Activated CD4-positive, alpha-beta T cell treated with anti-CD3 and anti-CD28 coated beads, Interleukin-2, amount 50 U/mL, for 4 hours (primary cell): ENCODE measurements at places on chromosomes 7 and 10.

DNA sequence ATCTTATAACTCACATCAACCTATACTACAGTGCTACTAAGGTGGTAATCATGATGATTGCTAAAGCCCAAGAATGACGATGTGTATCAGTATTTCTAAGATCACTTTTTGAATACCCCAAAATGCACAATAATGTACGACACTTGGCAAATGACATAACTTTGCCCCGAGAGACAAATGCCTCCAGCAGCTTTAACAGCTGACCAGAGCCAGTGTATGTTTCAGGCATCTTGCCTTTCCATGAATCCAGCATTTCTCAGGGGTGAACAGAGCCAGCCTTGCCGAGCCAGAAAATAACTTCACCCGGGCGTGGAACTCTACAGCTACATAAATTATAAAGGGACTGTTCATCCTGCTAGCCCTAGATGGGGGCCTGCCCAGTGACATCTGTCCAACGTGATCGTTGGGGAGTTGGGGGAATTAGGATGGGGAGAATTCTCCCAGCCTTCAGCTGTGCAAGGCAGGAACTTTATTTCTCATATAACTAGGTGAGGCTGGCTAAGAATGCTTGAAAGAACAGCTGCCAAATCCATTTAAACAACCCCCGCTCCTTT lies 1.8 kb downstream of the IGFBP3 start:
- no peak for DNase-seq

- DNase-seq: no peak
These were observed 209.1 kb downstream of the TRIL start for GRCh38 chr7:28748933-28749584.

DNA sequence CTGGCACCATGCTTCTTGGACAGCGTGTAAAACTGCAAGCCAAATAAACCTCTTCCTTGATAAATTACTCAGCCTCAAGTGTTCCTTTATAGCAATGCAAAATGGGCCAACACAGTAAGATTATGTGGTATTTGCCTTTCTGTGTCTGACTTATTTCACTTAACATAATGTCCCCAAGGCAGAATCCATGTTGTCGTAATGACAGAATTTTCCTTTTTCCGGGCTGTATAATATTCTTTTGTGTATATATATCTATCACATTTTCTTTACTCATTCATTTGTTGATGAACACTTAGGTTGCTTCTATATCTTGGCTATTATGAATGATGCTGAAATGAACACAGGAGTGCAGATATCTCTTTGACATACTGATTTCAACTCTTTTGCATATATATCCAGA lies 209.1 kb upstream of the PTER start:
- DNase-seq: no peak

DNA sequence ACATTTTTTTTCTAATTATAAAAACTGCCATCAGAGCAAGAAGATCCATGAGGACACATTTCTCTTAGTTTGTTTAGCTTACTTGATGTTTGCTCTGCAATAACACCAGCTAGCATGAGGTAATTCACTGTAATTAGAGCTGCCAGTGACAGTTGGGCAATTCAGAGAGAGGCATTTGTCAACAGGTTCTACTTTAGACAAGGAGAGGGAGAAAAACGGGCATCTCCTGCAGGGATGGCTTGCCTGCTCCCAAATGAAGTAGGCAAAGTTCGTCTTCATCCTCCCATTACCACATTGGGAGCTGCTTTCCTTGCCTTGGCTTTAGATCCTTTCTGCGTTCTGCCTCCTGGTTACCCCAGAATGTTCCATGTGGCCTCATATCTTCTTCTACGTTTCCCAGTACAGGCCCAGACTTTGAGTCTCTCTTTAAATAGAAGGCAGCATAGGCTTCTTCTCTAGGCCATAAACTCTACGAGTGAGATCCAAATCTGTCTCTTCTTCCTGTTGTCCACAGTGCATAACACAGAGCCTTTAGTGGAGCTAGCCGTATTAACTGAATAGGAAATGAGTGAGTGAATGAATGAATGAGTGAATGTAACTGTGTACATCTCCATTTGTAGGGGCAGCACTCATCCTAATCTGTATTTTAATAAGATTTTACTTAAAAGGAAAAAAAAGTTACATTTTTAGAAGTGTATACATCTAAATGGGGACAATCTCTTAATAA lies 21.2 kb downstream of the ASB15 start:
- DNase-seq: no peak

- no peak for DNase-seq
These were observed 500.5 kb upstream of the LRRN3 start for GRCh38 chr7:110590415-110590814.

- no peak for DNase-seq
These were observed 240.9 kb upstream of the IMMP2L start for GRCh38 chr7:111803015-111803758.

DNA sequence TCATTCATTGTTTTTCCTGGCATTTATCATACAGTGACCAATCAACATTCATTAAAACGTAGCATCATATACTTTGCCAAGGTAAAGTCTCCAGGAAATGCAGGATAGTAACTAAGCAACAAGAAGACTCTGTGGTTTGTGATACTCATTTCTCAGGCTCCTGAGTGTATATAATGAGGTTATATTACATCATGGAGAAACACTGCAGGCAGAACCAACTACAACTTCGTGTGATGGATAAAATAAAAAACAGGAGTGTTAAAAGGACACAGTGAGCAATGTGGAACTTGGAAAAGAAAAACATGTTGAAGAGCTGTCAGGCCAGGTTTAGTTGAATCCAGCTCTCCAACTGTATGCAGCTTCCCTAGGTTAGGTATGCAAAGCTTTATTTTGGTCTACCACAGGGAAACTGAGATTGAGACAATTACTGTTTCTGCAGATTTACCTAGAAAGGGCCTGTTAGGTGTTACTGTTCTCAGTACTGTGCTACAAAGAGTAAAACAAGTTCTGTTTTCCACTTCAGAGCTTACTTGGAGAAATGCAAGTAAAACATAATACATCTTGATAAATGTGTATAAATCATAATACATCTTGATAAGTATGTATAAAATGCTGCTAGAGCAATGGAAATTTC lies 7.8 kb upstream of the CCNY start:
- no peak for DNase-seq

GRCh38 chr10:78451592-78451991 lies 417.9 kb downstream of the RPS24 start:
- DNase-seq: no peak

DNA sequence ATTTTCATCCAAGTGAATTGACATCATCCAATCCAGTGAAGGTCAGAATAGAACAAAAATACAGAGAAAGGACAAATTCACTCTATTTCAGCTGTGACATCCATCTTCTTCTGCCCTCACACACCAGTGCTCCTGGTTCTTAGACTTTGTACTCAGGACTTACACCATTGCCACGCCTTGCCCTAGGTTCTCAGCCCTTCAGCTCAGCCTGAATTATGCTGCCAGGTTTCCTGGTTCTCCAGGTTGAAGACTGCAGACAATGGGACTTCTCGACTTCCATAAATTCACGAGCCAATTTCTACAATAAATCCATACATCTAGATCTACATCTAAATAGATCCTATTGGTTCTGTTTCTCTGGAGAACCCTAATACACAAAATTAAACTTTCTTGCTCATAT lies 181.2 kb upstream of the KCND2 start:
- DNase-seq: no peak

DNA sequence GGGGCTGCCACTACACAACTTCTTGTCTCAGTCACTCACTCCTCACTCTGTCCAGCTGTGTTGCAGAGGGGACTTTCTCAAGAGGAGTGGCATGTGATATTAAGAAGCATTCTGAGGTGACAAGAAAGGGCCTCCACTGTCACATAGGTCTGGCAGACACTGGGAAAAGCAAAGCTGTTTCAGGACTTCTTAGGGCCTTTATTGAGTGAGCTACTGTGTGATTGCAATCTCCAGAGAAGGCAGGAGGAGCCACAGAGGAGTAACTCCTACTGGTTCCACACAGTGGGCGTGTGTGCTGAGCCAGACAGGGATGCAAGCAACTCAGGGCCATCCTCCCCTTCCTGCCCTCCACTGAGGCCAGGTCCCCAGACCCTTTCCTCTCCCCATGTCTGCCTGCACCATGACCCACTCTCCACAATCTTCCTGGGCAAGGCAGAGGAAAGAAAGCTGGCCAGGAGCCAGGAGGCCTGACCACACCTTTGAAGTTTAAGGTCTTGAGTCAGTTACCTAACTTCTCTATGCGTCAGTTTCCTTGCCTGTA lies 262.0 kb upstream of the ZMIZ1 start:
- DNase-seq: no peak

DNA sequence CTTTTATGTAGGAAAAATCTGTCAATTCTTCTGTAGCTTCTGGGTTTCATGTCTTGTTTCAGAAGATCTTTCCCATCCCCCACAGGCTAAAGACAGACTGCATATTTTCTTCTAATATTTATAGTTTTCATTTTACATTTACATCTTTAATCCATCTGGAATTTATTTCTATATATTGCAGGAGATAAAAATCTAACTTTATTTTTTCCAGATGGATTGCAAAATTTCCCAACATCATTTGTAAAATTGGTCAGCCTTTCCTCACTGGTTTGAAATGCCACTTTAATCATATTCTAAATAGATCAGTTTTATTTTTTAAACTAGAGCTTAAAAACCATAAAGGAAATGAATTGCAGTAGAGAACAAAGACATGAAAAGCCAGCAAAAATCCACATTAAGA lies 46.9 kb downstream of the TMEM26 start:
- DNase-seq: no peak

DNA sequence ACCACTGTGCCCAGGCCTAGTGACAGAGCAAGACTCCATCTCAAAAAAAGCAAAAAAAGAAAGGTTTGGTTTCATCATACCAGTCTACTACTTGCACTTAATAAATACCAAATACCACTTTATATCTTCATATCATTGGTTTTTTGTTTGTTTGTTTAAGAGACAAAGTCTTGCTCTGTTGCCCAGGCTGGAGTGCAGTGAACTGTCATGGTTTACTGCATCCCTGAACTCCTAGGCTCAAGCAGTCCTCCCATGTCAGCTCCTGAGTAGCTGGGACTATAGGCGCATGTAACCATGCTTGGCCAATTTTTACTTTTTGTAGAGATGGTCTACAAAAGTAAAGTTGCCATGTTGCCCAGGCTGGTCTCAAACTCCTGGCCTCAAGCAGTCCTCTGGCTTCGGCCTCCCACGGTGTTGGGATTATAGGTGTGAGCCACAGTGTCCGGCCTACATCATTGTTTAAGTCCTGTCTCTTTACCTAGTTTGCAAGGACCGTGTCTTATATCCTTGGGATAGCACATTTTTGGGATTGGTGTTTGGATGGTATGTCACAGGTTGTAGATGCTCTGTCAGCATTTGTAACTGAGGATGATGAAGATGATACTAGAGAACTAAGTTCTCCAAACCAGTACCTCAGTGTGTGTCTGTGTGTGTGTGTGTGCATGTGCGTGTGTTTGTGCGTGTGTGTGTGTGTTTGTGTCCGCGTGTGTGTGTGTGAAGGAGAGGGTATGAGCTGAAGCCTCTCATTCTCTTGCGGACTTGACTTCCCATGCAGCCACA lies 9.3 kb downstream of the LMTK2 start:
- no peak for DNase-seq

- no peak for DNase-seq
These were observed 6.4 kb downstream of the VIM start for GRCh38 chr10:17234431-17234945.
